ENCODE measurements at places on chromosomes 7 and 10. TPM values are rescaled to one million over a fixed set of nuclear protein-coding genes. Genes with fewer than 3 reads are reported as not detected.

GSAP gene
- total RNA-seq: 9.3 TPM

KLF14 gene
- total RNA-seq: not detected

DOCK4 gene
- total RNA-seq: 1.4 TPM

DNA sequence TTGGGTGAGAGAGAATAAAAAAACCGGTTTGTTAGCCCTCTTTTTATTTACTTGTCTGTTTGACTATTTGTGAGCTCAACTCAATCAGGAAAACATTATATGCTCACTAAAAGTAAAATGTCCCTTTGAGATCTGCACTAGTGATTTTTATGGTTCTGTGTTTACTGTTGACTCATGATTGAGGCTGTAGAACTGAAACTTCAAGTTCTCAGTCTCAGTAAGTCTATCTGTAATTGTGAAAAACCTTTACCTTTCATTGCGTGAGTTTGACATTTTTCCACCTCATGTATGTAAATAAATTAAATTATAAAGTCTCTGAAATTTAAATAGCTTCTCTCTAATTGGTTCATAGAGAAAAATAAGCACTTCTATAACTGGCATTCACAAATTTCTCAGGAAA, 17.0 kb upstream of the CASD1 start:
- DNase-seq: no peak

- DNase-seq: no peak
Observed at GRCh38 chr7:73345951-73346350, 18.0 kb downstream of the FKBP6 start.

DNA sequence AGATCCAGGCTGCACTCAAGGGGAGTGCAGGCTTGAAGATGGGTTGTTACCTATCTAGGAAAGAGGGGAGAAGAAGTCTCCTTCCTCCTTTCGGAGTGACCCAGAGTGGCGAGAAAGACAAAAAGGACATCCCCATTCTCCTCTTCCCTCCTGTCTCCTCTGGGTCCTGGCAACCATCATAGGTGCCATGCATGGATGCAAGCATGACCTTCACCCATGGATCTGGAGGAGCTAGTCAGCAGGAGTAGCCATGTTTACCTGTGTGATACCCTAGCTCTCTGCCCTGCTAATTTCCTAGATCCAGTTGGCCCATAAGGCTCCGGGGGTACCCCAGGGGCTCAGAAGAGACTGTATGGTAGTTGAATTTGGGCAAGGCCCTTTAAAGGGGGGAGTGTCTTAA, 17.2 kb upstream of the CROT start:
- DNase-seq: no peak
